GM12865 (cell line): ENCODE measurements at places on chromosomes 13 and 19.
A peak's percentile ranks its signal among the peaks of the same experiment; 100 is the strongest.

DNA sequence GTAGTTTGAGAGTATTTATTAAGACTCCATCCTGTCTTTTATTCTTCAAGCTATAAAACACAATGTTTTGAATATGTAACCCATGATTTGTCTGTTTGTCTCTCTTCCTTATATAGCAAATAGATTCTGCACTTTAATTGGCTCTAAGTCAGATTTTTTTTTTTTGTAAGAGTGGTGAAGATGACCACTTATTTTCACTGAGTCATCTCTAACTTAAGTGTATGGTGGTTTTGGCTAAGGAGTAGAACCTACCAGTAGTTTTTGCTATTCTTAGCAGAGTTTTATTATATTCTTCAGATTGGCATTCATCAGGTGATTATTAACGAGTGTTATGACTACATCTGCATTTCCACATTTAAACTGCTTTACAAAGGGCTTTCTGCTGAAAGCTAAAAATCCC is 194.7 kb downstream of the LMO7 start:
- DNase-seq: no peak

DNA sequence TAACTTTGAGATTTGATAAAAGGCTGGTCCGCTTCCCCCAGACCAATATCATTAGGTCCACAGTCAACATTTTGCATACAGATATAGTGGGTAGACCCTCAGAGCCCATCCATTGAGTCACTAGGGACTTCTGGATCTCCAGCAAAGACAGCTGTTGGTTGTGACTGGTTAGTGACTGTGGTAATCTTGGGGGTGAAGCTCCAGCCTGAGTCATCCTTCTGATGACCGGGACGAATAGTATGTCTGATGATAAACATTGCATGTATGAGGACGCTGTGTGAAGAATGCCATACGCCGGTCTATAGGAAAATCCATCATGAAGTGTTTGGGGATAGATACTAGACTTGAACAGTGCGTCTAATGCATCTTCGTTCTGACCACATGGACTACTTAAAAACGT is 307.0 kb downstream of the UQCRFS1 start:
- DNase-seq: no peak

DNA sequence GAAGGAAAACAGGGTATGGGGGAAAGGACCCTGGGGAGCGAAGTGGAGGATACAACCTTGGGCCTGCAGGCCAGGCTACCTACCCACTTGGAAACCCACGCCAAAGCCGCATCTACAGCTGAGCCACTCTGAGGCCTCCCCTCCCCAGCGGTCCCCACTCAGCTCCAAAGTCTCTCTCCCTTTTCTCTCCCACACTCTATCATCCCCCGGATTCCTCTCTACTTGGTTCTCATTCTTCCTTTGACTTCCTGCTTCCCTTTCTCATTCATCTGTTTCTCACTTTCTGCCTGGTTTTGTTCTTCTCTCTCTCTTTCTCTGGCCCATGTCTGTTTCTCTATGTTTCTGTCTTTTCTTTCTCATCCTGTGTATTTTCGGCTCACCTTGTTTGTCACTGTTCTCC is 2.7 kb downstream of the KLK3 start:
- no peak for DNase-seq

- DNase-seq: peak; percentile 64
Measured at GRCh38 chr19:2494447-2495129, 18.7 kb downstream of the GADD45B start.

DNA sequence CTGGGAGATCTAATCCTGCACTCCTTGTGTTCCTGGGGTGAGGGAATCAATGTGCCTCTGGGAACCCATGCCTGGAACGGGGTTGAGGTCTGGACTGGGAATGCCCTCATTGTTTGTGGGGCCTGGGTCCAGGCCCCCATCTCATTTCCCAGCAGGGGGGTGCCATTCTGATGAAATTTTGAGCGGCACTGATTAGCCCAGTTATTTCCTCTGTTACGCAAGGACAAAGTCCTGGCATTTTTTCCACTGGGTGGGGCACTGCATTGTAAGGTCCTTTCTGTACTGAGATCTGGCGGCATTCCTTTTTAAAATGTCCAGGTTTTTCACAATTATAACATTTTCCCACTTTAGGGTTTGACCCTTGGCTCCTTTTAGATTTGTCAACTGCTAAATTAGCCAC is 14.8 kb downstream of the FPR3 start:
- no peak for DNase-seq

DNA sequence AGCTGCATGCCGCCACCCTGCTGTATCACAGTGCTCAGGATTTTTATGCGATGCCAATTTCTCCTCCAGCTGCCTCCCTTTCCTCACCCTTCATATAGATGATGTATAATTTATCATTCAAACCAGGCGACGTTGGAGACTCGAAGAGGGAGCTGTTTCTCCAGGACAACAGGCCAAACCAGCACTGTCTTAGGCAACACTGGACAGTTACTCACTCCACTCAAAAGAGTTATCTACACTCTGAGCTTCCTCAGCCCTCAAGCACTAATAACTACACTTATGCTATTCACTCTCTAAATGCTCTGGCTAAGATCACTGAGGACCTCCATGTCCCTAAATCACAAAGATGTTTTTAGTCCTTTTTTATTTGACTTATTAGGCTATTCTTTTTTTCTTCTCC is 87.3 kb upstream of the RFC3 start:
- no peak for DNase-seq

DNA sequence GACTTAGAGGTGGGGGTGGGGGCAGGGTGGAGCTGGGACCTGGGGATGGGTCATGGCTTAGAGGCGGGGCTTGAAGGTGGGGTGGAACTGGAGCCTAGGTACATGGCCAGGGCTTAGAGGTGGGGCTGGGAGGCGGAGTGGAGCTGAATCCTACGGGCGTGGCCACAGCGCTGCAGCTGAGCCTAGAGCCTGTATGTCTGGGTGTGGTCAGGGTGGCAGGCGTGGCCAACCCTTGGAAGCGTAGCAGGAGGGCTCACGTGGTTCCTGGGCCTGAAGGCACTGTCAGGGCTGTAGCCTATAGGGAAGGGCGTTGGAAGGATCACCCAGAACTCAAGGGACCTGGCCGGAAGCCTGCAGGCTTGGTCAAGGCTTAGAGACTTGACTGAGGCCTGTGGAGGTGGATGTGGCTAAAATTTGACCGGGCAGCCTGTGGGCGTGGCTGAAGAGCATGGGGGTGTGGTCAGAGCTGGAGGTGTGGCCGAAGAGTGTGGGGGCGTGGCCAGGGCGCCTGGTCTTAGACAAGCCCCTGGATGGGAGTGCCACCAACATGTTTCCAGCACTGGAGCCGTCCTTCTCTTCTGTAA is 24.3 kb downstream of the COLGALT1 start:
- peak; percentile 84 for DNase-seq

- no peak for DNase-seq
Measured at GRCh38 chr19:2123682-2124387, 27.1 kb downstream of the IZUMO4 start.

DNA sequence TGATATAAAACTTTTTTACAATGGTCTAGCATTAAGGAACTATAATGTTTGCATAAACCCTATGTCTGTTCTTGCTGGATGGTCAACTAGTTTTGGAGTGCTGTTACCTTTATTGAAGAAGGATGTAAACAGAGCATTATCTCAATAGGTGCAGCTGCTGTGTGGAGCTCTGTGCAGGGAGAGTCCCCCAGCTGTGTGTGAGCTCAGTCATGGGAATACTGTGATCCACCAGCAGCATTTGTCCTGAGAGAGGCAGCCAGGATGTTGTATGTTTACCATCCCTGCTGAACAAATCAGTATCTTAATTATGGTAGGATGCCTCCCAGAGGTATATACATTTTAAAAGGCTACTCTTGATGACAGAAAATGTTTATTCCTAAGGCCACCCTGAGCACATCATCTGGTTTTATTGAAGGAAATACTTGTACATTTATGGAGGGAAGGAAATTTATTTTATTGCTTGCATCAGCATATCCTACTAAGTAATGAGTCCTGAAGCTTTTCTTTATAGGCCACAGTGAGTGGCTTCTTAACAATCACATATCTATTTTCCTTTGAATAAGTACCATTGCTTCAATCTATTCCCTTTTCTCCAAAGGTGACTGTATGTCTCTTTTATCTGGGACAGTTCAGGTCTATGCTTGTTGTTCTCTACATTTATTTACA is 11.7 kb downstream of the RAP2A start:
- DNase-seq: no peak

DNA sequence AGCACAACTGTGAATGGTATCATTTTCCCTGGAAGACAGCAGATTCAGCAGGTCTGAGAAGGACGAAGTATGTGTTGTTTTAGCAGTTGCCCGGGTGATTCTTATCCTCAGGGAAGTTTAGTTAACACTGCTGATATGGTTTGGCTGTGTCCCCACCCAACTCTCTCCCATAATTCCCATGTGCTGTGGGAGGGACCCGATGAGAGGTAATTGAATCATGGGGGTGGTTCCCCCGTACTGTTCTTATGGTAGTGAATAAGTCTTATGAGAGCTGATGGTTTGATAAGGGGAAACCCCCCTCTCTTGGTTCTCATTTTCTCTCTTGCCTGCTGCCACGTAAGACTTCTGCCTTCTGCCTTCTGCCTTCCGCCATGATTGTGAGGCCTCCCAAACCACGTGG is 81.0 kb upstream of the UBAC2 start:
- peak; percentile 8 for DNase-seq

GRCh38 chr13:23985060-23985459 is 87.8 kb upstream of the C1QTNF9B start:
- DNase-seq: no peak

DNA sequence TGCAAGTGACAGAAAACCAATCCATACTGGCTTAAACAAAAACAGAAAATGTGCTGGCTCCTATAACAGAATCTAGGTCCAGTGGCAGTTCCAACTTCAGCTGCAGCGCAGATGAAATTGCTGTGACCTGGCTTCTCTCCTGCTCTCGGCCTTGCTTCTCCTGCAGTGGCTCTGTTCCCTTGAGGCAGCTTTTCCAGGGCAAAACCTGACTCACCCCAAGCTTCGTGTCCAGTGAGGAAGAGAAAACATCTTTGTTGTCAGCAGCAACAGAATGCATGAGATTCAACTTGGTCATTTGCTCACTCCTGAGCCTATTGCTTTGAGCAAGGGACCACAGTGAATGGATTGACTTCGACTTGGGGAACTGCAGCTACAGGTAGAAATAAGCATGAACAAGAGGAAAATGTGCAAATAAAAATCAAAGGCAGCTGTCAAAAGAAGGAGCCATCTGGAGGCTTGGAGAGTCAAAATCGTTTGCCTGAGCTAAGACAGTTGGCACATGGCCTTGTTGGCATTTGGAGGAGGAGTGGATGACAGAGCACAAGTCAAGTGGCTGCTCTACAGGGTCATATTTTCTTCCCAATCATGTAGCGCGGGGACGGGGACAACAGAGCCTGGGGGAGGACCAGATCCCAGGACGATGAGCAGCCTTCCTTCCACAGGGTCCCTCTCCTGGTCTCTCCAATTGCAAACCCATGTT is 523.4 kb downstream of the FGF9 start:
- DNase-seq: no peak

GRCh38 chr13:60108589-60108988 is 55.1 kb downstream of the DIAPH3 start:
- no peak for DNase-seq
